GM13976 (cell line): ENCODE measurements at places on chromosomes 1 and 21.

DNA sequence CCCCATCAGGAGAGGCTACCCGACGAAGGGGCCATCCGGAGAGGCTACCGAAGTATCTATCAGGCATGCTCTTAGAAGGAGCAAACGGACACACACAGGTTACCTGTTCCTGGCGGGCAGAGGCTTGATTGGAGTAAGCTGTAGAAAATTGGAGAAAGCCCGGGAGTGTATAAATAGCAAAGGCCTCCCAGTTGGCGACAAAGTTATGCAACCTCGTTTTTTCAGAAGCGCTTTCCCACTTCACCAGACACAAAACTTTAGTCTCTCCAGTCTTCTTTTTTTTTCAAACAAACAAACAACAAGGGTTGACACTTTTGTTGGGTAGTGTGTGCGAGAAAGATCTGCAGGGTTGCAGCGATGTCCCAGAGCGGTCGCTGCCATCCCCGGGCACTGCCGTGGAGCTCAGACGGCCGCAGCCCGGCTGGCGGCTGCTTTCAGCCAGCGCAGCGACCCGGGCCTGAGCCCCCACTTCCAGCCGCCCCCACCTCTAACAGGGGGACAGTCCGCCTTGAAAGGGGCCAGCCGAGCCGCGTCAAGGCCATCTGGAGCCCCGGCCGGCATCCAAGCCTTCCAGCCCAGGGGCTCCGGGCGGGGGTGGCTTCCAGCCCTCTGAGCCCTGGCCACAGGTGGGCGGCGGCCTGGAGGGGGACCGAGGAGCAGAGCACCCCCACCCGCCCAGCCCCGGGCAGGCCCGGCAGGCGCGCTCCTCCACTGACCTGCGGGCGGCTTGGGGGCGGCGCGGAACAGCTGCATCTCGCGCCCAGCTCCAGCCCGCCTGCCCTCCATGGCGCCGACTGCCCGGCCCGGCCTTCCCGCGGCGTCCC is 616 bp downstream of the MCOLN3 start:
- peak; percentile 68 for DNase-seq

DNA sequence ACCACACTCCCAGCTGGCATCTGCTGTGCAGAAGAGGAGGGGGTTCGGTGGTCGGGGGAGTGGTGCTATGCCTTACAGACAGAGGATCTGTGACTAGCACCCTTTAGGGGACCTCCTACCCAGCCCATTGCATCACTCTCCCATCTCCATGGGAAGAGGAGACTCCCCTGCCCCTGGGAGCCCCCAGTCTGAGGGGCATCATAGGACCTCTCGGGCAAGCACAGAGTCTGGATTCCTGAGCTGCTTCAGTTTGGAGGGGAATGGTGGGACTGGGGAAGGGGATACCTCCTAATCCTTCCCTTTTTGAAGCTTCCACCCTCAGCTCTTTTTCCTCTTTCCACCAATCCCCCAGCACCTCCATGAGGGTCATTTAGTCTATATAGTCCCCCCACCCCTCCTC is 1.4 kb downstream of the INSRR start:
- DNase-seq: no peak

- no peak for DNase-seq
Observed at GRCh38 chr1:218392780-218393179, 47.6 kb downstream of the TGFB2 start.

GRCh38 chr21:26168371-26168770 is 2.2 kb downstream of the APP start:
- no peak for DNase-seq

- no peak for DNase-seq
Observed at GRCh38 chr21:45966791-45967394, 14.7 kb upstream of the COL6A1 start.
